HFFc6 (cell line): ENCODE measurements at places on chromosomes 12 and 14. TPM values are rescaled to one million over a fixed set of nuclear protein-coding genes. Genes with fewer than 3 reads are reported as not detected.

Gene TAS2R42
- not detected in 3 replicates for total RNA-seq

Gene CACNA1C
- 5.5 to 10.7 TPM (median 9.1 TPM) in 3 replicates for total RNA-seq

- DNase-seq, result peak; percentile 72
Observed at GRCh38 chr12:127165567-127166392, 1101.2 kb upstream of the TMEM132C start.

Gene AHNAK2
- total RNA-seq, result 49.7 to 73.4 TPM (median 50.9 TPM) in 3 replicates

DNA sequence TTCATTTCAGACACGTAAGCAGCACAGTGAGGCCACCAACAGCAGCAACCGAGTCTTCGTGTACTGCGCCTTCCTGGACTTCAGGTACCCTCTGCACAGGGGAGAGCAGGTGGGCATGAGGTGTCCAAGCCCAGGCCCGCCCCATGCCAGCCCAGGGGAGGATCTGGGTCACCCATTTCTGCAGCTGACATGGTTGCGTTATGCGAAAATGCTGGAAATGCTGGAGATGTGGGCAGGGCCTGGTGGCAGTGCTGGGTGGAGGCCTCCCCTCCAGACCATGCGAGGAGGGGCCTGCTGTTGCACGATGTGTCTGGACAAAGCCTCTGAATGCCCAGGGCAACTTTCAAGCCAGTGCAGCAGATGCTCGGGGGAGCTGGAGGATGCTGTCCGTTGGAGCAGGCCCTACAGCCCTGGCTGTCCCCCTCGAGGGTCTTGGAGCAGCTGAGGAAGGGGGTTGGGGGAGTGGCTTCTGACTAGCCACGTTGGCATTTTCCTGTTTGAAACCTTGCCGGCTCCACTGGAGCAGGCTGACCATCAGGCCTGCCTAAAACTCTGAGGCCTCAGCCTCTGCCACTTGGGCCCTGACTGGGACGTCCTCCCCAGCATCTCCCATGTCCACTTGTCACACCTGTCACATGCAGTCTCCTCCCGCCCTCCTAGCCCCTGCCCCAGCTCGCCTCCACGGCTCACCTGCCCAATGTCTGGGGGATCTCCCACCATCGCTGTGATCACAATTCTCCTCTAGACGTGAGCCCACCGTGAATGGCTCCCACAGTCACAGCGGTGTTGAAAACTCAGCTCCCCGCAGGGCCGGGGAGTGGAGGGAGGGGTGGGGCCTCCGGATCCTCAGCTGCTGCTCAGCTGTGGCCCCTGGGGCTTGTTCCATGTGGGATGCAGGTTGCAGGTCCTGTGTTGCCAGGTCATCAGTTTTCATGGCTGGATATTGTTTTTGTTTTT, 123.4 kb downstream of the ADGRD1 start:
- DNase-seq, result no peak

- DNase-seq, result no peak
Observed at GRCh38 chr12:96327346-96327745, 72.9 kb downstream of the CDK17 start.

DNA sequence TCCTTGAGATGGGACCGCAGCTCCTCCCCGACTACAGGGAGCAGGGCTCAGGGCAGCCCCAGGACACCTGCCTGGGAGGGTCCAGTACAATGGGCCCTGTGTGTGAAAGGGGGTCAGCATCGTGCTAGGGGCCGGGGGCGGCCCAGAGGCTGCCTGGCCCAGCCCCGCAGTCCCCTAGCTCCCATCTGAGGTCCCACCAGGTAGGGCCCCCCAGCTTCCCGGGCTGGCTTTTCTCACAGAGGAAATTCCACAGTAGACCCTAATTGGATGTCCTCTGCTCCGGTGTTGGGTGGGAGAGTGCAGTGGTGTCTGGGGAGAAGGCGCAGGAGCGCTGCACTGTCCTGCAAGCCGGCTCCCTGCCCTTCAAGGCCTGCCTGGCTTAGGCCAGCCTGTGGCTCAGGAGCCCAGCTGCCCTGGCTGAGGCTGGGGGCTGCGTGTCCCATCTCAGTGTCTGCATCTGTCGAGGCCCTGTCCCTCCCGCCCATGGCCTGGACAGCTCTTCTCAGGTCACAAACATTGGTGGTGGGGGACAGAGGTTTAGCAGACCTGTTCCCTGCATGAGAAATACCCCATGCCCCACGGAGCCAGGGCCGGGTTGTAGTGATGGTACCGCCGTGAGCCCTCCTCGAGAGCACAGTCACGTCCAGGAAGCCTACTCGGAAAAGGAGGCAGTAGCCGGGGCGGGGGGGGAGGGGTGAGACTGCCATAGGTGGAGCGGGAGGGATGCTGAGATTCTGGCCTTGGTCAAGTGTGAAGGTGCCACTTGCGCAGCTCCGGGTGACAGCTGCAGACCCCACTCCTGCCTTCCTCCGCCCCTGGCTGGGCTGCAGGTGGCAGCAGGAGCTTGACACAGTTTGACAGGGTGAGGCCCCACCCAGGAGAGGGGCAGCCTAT, 11.6 kb downstream of the HIP1R start:
- no peak for DNase-seq

- DNase-seq, result peak; percentile 76
Observed at GRCh38 chr12:92621833-92622232, 81.0 kb upstream of the PLEKHG7 start.

Gene LRRC10
- total RNA-seq, result not detected in 2 replicates

DNA sequence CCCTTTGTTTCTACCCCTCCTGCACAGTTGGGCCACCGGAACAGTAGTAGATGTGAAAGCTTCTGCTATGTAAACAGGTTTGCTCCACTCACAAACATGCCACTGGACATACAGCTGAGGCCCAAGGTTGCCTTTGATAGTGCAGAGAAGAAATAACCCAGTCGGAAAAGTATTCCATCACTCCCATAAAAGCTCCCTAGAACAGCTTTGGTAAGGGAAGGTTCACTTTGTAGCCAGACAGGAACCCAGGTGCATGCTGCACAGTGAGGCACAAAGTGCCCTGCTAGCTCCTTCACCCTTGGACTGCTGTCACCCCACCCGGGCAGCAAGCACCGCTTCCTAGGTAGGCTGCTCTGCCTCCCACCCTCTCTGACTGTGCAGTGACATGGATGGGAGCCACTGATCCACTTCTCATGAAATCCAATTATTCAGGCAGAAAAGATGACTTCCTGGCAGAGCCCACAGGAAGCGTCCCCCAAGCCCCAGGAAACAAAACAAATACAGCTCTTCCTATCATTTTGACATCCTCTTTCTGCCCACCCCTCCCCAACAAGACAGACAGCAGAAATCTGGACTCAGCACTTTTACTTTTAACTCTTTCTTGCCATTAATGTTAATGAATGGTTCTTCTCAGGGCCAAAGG, 100.2 kb downstream of the SRGAP1 start:
- no peak for DNase-seq

- DNase-seq, result peak; percentile 94
Observed at GRCh38 chr14:81401420-81402122, 1.4 kb upstream of the STON2 start.

Gene AJUBA
- total RNA-seq, result 68.1 to 80.2 TPM (median 74.4 TPM) in 3 replicates

DNA sequence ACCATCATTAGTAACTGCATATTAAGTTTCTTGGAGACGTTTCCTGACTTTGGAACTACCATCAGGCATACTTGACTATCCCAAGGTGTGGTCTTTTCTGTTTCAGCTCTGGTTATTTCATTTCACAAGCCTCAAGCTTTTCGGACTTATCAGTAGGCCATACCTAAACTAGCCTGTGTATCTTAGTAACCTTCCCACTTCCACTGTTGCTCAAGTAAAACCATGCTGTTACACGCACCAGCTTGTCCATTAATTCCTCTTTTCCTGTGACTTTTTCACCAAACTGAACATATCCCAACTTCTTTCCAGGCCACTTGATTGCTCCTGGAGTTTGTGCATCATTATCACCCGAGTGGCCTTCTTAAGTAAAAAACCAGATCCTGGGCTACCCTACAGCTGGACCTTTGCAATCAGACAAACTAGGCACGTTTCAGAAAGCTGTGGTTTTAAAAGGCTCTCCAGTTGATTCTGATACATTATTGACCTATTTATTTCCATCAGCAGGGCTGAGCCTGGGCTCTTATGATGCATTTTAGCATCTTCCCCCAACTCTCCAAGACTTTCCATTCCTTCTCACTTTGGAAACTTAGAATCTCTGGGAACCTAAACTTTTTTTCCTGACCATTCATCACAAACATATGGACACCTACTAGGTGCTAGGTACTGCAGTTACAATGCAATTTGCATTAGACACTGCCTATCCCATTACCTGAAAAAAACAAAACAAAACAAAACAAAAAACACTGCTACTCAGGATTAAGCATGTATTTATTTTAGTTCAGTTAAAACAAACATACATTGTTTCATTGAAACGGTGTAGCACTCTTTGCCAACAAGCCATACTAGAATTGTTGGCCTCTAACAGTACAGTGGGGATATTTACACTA, 14.9 kb downstream of the SLC38A2 start:
- peak; percentile 86 for DNase-seq

Gene WASHC3
- 44.9 to 58.7 TPM (median 45.3 TPM) in 3 replicates for total RNA-seq

Gene LRRC9
- not detected in 3 replicates for total RNA-seq

- DNase-seq, result peak; percentile 57
Observed at GRCh38 chr12:42090899-42091298, 53.8 kb downstream of the GXYLT1 start.

DNA sequence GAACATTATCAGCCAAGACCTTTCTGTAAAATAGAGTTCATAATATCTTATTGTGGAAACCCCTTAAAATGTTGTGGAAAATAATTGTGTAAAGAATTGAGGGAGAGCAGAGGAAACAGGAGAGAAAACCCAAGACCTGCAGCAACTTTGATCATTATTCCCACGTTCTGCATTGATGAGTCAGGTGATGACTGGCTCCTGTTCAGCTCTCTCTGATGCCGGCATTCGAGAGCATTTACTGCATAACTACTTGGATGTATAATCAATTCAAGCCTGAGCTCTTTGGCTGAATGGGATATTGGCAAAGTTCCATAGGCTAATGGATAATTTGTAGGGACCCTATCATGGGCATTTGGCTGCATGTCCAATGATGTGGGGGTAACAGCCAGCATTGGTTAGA, 176.3 kb upstream of the ARID2 start:
- DNase-seq, result no peak

- DNase-seq, result peak; percentile 78
Observed at GRCh38 chr14:67943947-67944346, 124.4 kb downstream of the RAD51B start.
